ENCODE measurements at places on chromosomes 7 and 10. TPM values are rescaled to one million over a fixed set of nuclear protein-coding genes. Genes with fewer than 3 reads are reported as not detected.

The LAMTOR4 gene
- polyA plus RNA-seq, result 99.1 TPM

The NUTM2E gene
- not detected for polyA plus RNA-seq

The ACSM6 gene
- polyA plus RNA-seq, result 0.20 TPM

The DDC gene
- polyA plus RNA-seq, result 101 TPM

The LLCFC1 gene
- 0.33 TPM for polyA plus RNA-seq

The AVL9 gene
- 27.6 TPM for polyA plus RNA-seq

The CAMK2B gene
- polyA plus RNA-seq, result 1.6 TPM

The LAMB1 gene
- 730 TPM for polyA plus RNA-seq

The RNF32 gene
- 2.9 TPM for polyA plus RNA-seq

The RBP3 gene
- 0.08 TPM for polyA plus RNA-seq

The TUBAL3 gene
- 0.19 TPM for polyA plus RNA-seq

The DOCK1 gene
- 68.8 TPM for polyA plus RNA-seq

The POT1 gene
- polyA plus RNA-seq, result 59.1 TPM

The BAMBI gene
- 51.1 TPM for polyA plus RNA-seq

The AKR1B15 gene
- polyA plus RNA-seq, result not detected

The CCDC3 gene
- 9.5 TPM for polyA plus RNA-seq

The EPO gene
- 0.10 TPM for polyA plus RNA-seq

The PVRIG gene
- 2.0 TPM for polyA plus RNA-seq

The SPACDR gene
- 1.4 TPM for polyA plus RNA-seq

The HMX2 gene
- polyA plus RNA-seq, result 1.4 TPM

The FAM53B gene
- 24.3 TPM for polyA plus RNA-seq

The CALY gene
- not detected for polyA plus RNA-seq

The FFAR4 gene
- polyA plus RNA-seq, result not detected

The ANLN gene
- 28.3 TPM for polyA plus RNA-seq

The OPALIN gene
- not detected for polyA plus RNA-seq

The TIMM23B gene
- 12.7 TPM for polyA plus RNA-seq

The CLEC2L gene
- polyA plus RNA-seq, result 0.82 TPM

The WEE2 gene
- polyA plus RNA-seq, result 0.35 TPM

The SBDS gene
- 137 TPM for polyA plus RNA-seq

The VSTM4 gene
- 13.4 TPM for polyA plus RNA-seq

The CAPZA2 gene
- 224 TPM for polyA plus RNA-seq

The ANXA8L1 gene
- polyA plus RNA-seq, result 0.11 TPM

The EDRF1 gene
- 34.3 TPM for polyA plus RNA-seq

The ASAH2 gene
- polyA plus RNA-seq, result 1.00 TPM

The SLC26A3 gene
- 0.19 TPM for polyA plus RNA-seq

The GRM3 gene
- polyA plus RNA-seq, result 0.07 TPM
